ENCODE measurements at places on chromosomes 1 and 21.

DNA sequence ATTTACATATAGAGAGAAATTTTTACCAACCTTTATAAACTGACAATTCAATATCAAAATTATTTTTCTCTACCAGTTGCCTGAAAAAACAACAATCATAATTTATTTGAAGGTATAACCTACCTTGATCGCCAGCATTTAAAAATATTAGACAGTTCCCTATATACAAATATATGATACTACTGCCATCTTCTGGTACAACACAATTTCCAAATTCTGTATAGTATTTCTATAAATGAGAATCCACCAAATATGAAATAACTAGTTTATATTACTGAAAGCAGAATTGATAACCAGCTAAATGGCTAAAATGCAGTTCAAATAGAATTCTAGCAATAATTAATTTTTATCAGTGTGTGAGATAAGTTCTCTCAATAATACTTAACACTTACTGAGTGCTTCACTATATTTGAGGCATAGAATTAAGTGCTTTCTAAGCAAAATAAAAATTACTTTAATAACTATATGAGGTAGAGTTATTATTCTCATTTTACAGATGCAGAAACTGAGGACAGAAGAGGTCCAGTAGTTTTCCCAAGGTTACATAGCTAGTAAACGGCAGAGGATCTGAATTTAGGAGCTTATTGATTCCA lies 75.6 kb downstream of the PIGK start:
- peak; percentile 4 for DNase-seq

- no peak for DNase-seq
Observed at GRCh38 chr1:223815020-223815853, 30.5 kb downstream of the TP53BP2 start.

DNA sequence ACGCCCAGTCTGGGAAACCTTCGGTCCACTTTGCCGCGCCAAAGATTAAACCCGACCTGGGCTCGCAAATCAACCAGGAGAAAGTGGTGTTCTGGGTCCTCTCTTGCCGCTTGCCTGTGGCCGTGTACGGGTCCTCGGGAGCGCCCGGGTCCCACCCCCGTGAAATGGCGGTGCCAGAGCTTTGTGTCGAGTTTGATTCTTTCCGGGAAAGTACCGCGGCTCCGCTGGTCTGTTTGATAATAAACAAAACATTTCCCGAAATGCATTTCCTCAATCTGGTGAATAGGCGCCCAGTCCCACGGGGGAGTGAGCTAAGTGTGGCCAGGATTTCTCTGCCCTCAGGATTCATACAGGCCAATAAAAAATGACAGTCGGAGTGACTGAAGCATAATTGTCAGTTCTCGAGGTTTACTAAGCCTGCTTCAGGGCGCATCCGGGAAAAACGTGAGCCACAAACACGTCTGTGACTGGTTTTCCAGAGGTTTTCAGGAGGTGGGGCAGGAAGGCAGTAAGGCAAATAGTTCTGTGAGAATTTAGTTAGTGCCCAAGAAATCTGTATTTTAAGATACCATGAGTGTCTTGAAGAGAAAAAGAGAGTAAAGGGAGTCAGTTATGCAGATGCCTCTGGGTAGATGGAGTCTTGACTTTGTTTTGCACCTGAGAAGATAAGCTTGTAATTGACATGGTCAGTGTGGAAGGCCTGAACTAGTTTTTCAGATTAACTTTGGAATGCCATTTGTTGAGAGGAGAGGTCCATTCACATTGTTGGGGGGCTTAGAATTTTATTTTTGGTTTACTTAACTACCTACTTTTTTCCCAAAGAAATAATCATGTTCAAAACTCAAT lies 675 bp downstream of the IFNAR1 start:
- peak; percentile 84 for DNase-seq

GRCh38 chr1:2049718-2050431 lies at the start of gene PRKCZ:
Gene PRKCZ, plus strand, starts transcription at chr1:2050411. Its CDS starts 220 bp downstream, at chr1:2050631.
- DNase-seq, result no peak

DNA sequence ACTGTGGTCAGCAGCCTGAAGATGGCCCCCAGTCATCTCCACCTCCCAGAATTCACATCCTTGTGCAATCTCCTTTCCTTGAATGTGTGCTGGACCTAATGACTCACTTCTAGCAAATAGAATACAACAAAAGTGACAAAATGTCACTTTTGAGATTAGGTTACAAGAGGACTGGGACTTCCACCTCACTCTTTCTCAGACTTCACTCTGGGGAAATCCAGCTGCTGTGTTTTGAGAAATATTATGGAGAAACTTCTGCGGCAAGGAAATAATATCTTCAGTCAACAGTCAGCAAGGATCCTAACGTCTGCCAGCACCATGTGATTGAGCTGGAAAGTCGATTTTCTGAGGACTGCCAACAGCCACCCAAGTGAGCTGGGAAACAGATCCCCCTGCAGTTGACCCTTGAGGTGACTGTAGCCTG lies 70.5 kb upstream of the GADD45A start:
- DNase-seq, result peak; percentile 35

DNA sequence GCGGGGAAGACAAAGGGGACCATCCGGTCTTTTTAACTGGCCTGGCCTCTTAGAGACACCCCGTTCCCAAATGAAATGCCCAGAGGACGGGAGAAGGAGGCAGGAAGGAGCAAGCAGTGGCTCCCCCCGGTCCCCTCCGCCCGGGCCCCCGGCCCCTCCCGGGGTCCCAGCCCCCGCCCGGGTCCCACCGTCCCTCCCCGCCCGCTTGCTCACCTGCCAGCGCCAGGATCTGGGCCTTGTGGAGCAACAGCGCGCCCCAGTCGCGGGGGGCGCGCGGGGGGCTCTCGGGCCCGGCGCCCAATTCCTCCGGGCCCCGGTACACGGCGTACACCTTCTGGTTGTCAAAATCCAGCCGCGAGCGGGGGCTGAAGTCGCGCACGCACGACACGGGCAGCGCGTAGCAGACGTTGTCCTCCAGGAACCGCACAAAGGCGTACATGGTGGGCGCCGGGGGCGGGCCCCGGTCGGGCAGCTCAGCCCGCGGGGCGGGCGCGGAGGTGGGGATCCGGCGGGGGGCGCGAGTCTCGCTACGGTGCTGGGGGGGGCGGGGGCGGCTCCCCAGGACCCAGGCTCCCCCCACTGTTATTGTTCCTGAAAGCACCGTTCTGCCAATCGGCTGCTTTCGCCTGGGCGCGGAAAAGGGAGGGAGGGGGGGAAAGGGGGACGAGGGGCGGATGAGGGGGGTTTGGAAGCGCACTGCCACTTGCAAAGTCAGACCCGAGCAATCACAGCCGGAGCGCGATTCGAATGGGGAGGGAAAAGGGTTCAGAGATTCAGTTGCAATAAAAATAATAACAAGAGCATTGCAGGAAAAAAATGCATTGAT lies at the start of gene BEND5:
BEND5 (minus strand) TSS at position 499 of the 826 bp plus-strand sequence; CDS start at position 439, 60 bp downstream.
- DNase-seq, result peak; percentile 41

DNA sequence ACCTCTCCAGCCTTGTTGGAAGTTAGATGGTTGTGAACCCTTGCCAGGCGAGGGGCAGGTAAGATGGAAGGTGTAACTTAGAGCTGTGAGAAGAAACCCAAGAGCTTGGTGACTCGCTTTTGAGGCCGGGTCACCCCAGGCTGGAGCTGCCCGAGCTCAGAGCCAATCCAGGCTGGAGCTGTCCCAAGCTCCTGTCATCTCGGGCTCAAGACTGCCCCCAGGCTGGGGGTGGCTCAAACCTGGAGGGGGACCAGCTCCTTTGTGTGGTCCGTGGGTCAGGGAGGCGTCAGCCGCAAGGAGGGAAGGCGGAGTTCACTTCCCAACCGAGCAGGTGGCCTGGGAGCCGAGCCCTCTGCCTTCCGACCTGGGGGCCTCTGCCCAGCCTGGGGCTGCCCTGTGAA lies 2.0 kb downstream of the HUNK start:
- no peak for DNase-seq

GRCh38 chr1:103145449-103145848 lies 37.1 kb upstream of the COL11A1 start:
- DNase-seq, result no peak

GRCh38 chr1:93447481-93448291 lies at the start of gene FNBP1L:
Gene FNBP1L, plus strand, starts transcription at chr1:93448118. Its CDS starts 164 bp downstream, at chr1:93448282.
- DNase-seq, result peak; percentile 66

GRCh38 chr1:203621559-203622262 lies 4.9 kb upstream of the ATP2B4 start:
- no peak for DNase-seq

GRCh38 chr1:228803421-228803820 lies 68.1 kb downstream of the RHOU start:
- DNase-seq, result no peak
